ENCODE measurements at places on chromosomes 6 and 20.

GRCh38 chr6:4133941-4134838 lies 1.2 kb downstream of the ECI2 start:
- DNase-seq, result no peak

DNA sequence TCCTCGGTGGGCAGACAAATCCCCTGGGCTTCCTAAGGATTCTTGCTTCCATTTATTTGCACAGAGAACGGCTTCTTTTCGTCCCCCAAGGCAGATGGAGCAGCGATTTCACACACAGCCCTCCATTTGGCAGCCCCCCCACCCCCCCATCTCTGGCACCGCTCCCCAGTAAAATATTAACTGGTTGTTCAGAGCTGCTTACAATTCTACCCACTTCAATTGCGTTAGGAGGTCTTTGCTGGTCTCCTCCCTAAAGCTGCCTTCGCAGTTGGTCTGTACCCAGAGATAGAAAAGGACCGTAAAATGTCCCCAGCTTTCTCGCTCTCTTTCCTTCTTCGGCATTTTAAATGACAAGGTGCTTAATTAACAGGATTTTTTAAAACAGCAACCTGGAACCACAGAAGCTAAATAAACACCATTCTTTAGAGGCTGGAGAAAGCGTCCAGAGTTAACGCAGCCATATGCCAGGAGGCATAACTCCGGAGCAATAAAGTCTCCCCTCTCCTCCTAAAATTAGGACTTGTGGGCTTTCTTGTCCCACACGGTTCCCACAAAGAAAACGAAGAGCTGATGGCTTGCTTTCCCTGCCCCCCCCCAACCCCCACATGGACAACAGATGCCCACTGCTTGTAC lies 1.7 kb upstream of the ZMYND8 start:
- no peak for DNase-seq

DNA sequence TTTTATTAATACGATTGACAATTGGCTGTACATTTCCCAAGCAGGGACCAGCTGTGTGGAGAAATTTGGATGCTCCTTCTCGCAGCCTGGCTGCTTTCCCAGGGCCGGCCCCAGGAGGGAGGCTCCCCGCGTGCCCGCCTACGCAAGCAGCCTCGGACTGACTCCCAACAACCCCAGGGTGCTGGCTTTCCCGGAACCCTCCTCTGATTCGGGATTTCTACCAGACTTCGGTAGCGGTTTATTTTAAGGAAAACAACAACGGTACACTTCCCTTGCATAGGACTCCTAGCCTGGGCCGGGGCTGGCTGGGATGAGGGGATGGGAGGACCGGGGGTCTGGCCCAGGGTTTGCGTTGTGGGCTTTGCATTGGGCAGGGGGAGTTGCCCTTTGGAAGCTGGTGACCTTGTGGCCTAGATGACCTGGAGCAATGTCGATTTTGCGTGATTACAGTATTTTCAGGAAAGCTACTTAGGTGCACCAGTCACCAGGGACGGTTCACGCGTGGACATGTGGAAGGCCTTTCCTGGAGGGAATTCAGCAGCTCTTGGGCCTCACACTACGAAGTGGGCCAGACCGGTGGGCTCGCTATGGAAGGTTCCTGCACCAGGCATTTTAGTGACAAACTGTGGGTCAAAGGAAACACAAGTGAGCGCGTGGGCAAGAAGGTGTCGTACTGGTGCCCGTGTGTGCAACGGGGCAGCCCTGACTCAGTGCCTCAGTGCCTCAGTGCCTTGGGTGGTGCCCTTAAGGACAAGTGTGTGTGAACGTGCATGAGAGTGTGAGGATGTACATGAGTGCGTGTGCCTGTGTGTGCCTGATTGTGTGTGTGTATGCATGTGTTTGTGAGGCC lies 20.7 kb upstream of the PHACTR3 start:
- DNase-seq, result no peak

DNA sequence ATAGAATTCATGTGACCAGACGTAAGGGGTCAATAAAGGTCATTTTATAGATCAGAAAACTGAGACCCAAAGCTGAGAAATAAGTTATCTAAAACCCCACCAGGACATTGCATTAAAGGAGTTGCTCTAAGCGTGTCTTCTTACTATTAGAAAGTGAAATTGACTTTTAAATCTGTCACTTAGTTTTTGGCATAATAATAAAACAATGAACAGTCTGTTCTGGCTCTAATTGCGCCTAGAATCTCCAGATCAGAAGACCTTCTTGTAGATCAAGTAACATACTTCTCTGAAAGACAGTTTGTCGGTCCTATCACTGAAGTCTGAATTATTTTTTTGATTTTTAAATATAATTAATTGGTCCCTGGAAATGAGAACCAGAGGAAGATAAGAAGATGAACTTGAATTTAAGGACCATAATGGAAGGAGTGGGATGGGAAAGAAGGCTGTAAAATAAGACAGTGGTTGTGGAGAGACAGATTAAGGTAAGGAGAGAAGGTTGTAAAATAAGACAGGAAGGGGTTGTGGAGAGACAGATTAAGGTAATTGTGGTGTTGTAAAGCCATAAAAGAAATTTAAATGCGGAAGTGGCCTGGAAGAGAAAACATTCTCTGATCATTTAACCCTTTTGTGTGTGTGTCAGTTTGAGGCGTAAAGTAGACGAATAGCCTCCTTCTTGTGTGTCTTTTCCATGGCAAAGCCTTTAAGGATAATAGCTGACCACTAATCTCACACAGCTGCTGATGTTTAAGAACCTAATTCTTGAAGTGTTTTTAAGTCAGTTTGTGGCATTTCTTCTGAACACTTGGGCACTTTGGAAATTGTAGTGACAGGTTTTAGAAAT lies 20.1 kb downstream of the TOP1 start:
- no peak for DNase-seq

DNA sequence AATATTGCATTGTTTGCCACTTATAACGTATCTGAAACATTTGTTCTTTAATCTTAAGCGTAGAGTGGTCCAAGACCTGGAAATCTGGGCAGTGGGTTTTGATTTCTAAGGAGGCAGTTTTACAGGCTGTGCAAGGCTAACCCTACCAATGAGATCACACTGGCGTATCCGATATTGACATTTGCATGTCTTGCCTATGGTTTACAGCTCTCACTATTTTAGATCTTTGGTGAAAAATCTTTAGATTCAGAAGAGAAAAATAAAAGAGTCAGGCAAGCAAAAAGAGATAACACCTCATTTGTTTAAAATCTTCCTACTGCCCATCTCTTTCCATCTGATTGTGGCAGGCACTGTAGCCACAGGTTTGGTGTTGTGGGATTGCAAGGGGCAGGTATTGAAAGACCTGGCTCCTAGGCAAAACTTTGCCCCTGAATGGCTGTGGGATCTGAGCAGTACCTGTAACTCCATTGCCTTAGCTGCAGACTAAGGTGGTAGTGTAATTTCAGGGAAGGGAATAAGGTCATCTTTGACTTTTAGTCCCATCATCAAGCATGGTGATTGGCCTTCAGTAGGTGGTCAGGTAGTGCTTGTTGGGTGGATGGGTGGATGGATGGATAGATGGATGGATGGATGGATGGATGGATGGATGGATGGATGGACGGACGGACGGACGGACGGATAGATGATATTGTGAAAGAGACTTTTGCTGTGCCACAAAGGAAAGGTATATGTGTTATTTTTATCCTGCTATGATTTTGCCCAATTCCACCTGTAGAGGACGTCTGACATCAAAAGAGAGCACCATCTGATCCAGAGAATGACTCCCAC lies 1.9 kb downstream of the TNFAIP3 start:
- no peak for DNase-seq

GRCh38 chr6:133632206-133632605 lies 256.7 kb upstream of the TCF21 start:
- DNase-seq, result no peak

GRCh38 chr6:154337406-154338005 lies 19.1 kb downstream of the IPCEF1 start:
- DNase-seq, result no peak

GRCh38 chr20:15759594-15759993 lies 813.7 kb downstream of the KIF16B start:
- DNase-seq, result no peak

GRCh38 chr6:38567436-38567835 lies 72.3 kb downstream of the BTBD9 start:
- no peak for DNase-seq

DNA sequence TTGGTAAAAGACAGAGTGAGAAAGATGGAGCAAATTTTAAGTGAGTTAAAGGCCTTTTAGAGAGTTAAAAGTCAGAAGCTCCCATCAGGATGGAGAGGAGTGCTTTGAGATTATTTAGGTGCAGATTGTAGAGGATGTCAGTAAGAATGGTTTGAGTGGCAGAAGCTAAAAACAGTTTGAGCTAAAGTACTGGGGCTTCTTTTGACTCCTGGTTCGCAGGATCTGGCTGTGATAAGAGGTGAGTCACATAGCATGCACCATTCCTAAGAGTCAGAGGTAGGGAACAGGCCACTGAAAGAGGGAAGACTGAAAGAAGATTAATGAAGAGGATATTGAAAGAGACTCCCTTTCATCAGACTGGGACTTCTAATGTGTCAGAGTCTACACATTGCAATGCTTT lies 1047.9 kb upstream of the MAP3K7 start:
- DNase-seq, result no peak

DNA sequence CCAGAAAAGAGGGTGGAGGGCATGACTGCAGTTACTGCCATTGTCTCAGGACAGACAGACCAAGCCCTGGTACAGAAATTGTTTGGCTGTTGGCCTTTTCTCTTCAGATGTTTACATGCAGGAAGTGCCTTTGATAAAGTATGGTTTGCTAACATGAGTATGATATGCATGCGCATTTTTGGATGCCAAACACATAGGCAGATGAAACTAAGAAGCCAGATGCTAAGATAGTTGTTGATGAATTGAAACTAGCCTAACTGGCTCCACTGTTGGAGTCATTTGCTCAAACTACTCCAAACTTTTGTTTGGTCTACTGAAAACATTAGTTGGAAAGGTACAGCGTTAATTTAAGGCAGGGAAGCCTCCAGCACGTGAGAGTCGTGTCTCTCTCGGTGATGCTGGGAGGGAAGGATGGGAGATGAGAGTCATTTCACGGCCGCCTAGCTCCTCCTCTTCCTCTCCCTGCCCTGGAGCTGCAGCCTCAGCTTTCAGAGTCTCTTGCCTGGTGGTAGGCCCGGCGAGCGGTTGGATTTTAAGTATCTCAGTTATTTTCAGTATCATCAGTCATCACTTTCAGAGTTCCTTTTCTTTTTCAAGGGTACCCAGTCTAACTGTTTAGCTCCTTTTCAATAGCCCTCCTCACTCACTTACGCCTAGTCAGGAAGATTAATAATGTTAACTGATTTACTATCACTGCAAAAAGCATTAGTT lies 29.7 kb downstream of the RREB1 start:
- DNase-seq, result no peak

GRCh38 chr6:159466926-159467325 lies 226.1 kb downstream of the SOD2 start:
- no peak for DNase-seq

- DNase-seq, result no peak
These were observed 2.2 kb downstream of the ADGRF4 start for GRCh38 chr6:47700596-47700995.

- no peak for DNase-seq
These were observed 16.4 kb upstream of the SPO11 start for GRCh38 chr20:57313230-57313629.

GRCh38 chr6:121760191-121760590 lies 324.7 kb downstream of the GJA1 start:
- no peak for DNase-seq

DNA sequence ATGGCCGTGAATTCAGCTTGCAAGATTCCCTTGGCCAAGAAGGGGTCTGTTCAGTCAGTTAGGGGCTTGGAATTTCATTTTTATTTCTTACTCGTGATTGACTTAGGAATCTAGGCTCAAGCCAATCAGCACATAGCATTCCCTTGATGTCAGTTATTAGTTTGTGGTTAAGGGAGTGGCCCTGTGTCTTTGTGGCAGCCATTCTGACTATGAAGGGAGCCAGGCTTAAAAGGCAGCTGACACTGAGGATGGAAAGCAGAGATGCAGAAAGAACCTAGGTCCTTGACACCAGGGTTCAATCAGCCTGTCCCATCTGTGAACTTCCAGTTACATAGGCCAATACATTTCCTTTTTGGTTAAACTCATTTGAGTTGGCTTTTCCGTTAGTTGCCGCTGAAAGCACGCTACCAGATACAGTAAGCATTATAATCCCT lies 48.1 kb downstream of the MCUR1 start:
- DNase-seq, result no peak

GRCh38 chr20:53622247-53623133 lies 28.9 kb upstream of the ZNF217 start:
- DNase-seq, result no peak

DNA sequence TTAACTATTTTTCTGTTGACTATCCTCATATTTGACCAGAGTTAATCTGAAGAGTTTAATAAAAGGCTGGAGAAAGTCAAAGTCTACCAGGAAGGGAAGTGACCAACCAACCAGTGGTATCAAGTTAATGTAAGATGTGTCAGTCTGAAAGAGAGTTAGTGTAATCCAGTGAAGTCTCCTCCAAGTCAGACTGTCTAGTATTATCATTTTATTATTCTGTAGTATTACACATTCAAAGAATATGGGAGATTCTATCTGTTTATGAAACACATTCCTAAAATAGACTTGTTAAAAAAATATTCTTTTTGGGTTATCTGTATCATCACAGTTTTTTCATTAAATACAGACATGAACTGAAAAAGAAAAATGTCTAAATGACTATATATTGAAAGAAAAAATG lies 194.4 kb downstream of the BTBD9 start:
- no peak for DNase-seq

- no peak for DNase-seq
These were observed 27.5 kb upstream of the AFDN start for GRCh38 chr6:167799033-167799821.

DNA sequence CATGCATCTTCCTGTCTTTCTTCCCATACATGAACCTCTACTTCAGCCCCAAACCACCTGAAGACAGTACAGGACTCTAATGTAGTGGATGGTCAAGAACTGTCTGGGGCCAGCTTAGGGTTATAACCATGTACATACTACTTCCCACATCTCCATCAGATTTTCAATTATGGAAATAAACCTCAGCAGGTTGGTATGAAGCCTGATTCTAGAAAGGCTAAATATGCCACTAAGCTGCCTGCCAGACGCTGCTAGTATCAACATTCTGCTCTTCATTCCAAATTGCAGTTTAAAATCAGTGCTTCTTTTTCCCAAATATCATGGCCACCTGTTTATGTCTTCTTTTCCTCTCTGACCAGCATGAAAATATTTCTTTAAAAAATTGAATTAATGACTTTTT lies 99.2 kb upstream of the ID4 start:
- no peak for DNase-seq

- DNase-seq, result peak; percentile 42
These were observed 22.5 kb upstream of the C6orf58 start for GRCh38 chr6:127554435-127555006.

- no peak for DNase-seq
These were observed 110.5 kb downstream of the IRF4 start for GRCh38 chr6:501891-502601.

- no peak for DNase-seq
These were observed 202.6 kb upstream of the HEY2 start for GRCh38 chr6:125546841-125547251.

DNA sequence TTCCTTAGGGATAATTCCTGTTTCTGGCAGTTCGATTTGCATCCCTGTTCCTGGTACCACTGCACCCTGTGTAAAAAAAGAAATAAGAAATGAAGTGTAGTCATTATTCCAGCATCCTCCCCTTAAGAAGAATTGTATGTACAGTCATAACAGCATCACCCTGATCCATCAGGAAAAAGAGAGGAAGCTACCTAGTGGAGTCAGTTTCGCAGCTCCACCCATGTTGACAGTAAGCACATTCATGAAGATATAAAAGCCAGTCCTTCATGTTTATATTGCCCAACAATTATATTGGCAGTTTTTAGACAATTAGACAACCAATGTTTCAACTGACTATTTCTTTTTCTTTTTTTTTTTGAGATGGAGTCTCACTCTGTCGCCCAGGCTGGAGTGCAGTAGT lies 21.2 kb upstream of the HLA-G start:
- no peak for DNase-seq

Measured in endothelial cell (in vitro differentiated cells).